ENCODE measurements at places on chromosomes 7 and 10. TPM values are rescaled to one million over a fixed set of nuclear protein-coding genes. Genes with fewer than 3 reads are reported as not detected.

- no peak for DNase-seq
Observed at GRCh38 chr7:76232698-76233097, 31.0 kb downstream of the SRRM3 start.

- peak; percentile 28 for DNase-seq
Observed at GRCh38 chr7:79786187-79786586, 332.7 kb upstream of the MAGI2 start.

DNA sequence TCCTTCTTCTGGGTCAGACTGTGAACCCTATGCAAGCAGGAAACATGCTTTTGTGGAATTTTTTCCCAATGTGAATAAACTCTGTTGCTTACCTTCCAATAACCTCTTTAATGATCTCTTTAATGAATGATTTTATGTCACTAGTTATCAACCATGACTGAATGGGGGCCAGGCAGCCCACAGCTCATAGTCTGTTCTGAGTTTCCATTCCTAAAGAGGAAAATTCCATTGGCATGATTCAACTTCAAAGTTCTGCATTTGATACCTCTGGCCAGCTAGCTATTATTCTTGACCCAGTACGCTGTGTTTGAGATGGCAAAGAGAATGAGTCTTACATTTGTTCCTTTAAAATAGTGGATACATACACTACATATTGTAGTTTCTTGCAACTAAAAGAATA lies 867.8 kb upstream of the CELF2 start:
- DNase-seq: no peak

- no peak for DNase-seq
Observed at GRCh38 chr10:9577746-9578145, 1439.9 kb upstream of the CELF2 start.

- no peak for DNase-seq
Observed at GRCh38 chr10:13913897-13914296, 327.1 kb downstream of the PRPF18 start.

GRCh38 chr7:35286986-35287385 lies 33.1 kb upstream of the TBX20 start:
- DNase-seq: no peak

DNA sequence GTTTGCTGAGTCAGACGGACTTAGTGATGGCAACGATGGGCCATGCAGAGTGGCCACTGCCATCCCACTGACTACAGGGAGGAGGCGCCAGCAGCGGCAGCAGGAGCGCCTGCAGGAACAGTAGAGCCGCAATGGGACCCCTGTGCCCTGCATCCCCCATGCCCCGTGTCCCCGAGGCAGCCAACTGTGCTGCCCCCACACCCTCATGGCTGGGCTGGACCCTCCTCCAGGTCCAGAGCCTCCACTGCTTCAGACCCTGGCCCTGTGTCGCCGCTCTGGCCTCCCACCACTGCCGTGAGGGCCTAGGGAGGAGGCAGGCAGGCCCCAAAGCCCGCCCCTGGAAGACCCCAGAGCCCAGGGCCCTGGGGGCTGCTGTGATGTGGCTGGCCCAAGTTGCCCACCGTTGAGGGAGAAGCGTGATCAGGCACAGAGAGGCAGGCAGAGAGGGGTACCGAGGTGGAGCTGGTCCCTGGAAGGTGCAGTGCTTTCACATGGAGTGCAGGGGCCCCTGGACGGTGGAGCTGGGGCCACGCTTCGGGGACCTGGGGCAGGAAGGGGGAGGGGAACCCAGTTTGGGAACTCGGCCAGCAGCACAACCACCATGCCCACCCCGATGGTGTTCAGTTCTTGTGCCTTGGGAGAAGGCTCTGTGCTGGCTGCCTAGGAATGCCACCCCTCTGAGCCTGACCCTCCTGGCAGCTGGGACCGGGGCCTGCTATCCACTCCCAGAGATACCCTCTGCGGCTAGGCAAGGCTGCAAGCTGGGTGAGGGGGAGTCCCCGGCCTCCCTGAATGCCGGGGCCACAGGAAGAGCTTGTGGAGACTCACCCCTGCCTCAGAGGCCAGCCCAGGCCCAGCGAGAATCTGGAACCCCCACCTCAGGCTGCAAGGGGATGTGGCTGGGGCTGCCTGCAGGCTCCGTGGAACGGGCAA lies 32.6 kb downstream of the DKK1 start:
- DNase-seq: no peak

- DNase-seq: no peak
Observed at GRCh38 chr7:75983471-75984129, 10.8 kb downstream of the TMEM120A start.

GRCh38 chr7:75638594-75639070 lies 100.1 kb downstream of the HIP1 start:
- peak; percentile 83 for DNase-seq

- peak; percentile 46 for DNase-seq
Observed at GRCh38 chr10:76430061-76430645, 998.7 kb downstream of the LRMDA start.

GRCh38 chr10:125398270-125398669 lies 237.9 kb upstream of the CTBP2 start:
- no peak for DNase-seq

Gene UCMA
- not detected for polyA plus RNA-seq

Gene OR2A1
- 0.10 TPM for polyA plus RNA-seq

Gene TAS2R5
- polyA plus RNA-seq: 0.22 TPM
